ENCODE measurements at places on chromosomes 2 and 18. TPM values are rescaled to one million over a fixed set of nuclear protein-coding genes. Genes with fewer than 3 reads are reported as not detected.

- H3K4me1 ChIP-seq, result no peaks in the 10 kb centered on the region
- DNase-seq, result no peak
- H3K36me3 ChIP-seq, result no peaks in the 10 kb centered on the region
- no peak overlapping the region for H3K27ac ChIP-seq
- H3K4me3 ChIP-seq, result no peak overlapping the region
Measured at GRCh38 chr18:42274488-42275137, 319.6 kb downstream of the PIK3C3 start.

Gene SLC9A4
- total RNA-seq, result 0.07 TPM

- DNase-seq, result no peak
- no peak overlapping the region for H3K27ac ChIP-seq
- H3K4me1 ChIP-seq, result no peaks in the 10 kb centered on the region
- peaks cover 17% of the 10 kb centered on the region for H3K36me3 ChIP-seq
Measured at GRCh38 chr2:226887940-226888339, 52.1 kb downstream of the RHBDD1 start.

- no peak overlapping the region for H3K4me3 ChIP-seq
- peaks cover 28% of the 10 kb centered on the region for H3K27me3 ChIP-seq
- H3K36me3 ChIP-seq, result peaks cover 2% of the 10 kb centered on the region
- no peak for DNase-seq
- H3K4me1 ChIP-seq, result peaks cover 2% of the 10 kb centered on the region
Measured at GRCh38 chr2:234193977-234194563, 143.6 kb downstream of the SPP2 start.

DNA sequence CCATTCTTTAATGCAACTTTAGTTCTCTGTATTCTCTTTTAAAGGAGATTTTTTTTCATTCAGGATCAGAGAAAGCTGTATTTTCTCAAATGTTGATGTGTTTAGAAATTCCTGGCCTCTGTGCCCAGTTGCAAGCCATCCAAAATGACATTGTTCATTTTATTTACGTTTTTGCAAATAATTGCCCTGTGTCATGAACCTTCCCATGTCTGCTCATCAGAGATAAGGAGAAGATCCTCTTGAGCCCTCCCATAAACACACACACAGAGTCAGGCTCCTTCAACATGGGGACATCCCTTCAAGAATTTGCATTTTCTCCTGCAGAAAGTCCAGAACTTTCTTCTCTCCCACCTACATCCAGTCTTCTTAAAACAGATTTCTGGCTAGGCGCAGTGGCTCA lies 258.8 kb downstream of the GBX2 start:
- no peak overlapping the region for H3K27ac ChIP-seq
- no peaks in the 10 kb centered on the region for H3K36me3 ChIP-seq
- H3K4me1 ChIP-seq, result no peaks in the 10 kb centered on the region
- H3K4me3 ChIP-seq, result no peak overlapping the region

DNA sequence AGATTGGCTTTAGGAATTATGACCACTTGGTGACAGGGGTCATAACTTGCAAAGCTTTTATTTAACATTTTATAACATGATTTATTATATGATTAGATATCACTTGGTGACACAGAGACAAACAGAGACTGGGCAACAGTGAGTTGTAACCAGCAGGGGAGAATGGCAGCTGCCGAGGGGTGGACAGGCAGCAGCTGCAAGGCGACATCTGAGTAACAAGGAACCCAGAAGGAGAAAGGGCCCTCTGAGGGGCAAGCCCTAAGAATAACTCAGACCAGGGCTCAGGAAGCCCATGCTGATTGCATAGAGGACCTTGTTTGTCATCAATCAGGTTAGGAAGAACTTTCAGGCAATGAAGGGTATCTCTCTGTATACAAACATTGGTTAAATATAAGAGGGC lies 339.9 kb upstream of the SOX11 start:
- no peaks in the 10 kb centered on the region for H3K4me1 ChIP-seq
- H3K27ac ChIP-seq, result no peak overlapping the region
- H3K27me3 ChIP-seq, result no peaks in the 10 kb centered on the region
- H3K36me3 ChIP-seq, result no peaks in the 10 kb centered on the region
- H3K4me3 ChIP-seq, result no peak overlapping the region

Gene SLC40A1
- total RNA-seq, result 2.6 TPM

Gene SOX11
- total RNA-seq, result not detected

DNA sequence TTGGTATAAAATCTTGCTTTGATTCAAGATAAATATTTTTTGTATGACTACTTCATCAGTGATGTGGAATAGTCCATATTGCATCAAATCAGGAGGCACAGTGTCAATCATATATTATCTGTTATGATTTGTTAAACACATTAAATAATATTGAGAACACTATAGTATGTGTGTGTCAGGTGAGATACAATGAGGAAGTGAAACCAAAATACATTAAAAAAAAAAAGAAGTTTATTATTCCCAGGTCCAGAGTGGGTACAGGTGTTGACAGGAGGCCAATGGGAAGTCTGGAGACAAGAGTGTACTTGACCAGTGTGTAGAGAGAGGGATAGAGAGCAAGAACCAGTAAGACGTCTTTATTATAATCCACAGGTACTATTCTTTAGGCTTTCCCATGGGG lies 292.6 kb downstream of the FSIP2 start:
- no peaks in the 10 kb centered on the region for H3K4me1 ChIP-seq
- no peaks in the 10 kb centered on the region for H3K27me3 ChIP-seq
- no peaks in the 10 kb centered on the region for H3K36me3 ChIP-seq

Gene GCG
- total RNA-seq, result not detected

DNA sequence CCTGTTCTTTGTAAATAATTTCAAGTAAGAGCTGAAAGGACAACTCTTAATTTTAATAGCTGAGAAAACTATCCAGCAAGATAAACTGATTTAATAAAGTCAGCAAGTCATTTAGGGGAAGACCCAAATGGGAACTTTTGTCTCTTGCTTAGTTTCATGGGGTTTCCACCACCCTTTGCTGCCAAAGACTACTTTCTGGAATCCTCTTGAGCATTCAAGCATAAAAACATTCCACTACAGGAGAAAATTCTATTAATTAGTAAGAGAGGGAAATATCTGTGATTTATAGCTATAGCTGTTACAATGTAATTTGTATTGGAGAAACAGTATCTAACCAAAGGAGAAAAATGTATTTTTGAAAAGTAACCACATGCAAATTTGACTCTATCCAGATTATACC lies 20.6 kb downstream of the EFEMP1 start:
- no peak overlapping the region for H3K27ac ChIP-seq
- no peaks in the 10 kb centered on the region for H3K36me3 ChIP-seq
- H3K4me1 ChIP-seq, result no peaks in the 10 kb centered on the region
- no peak for DNase-seq
- H3K27me3 ChIP-seq, result no peaks in the 10 kb centered on the region
- H3K4me3 ChIP-seq, result no peak overlapping the region

GRCh38 chr2:42796427-42797248 lies 4.3 kb upstream of the HAAO start:
- H3K27ac ChIP-seq, result no peak overlapping the region
- no peak for DNase-seq
- no peak overlapping the region for H3K4me3 ChIP-seq
- peaks cover 31% of the 10 kb centered on the region for H3K4me1 ChIP-seq

Gene PAIP2B
- total RNA-seq, result 1.9 TPM

Gene ZFAND2B
- 60.2 TPM for total RNA-seq

Gene CKAP2L
- 59.1 TPM for total RNA-seq

DNA sequence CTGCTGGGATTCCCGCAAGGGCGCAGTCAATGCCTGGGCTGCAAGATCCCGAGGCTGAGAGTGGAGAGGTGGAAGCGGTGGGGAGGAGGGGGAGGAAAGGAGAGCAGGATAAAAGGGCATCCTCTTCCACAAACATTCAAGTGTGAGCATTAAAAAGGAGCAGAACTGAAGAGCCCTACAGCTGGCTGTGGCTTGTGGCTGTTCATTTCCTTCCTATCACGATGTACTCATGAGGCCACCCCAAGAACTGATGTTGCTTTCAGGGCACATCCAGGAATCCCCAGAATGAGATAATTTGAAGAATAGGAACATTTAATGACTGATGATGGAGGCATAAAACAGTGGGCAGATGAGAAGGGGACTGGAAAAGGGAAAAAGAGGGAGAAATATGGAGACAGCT lies 230.8 kb upstream of the SMIM21 start:
- no peaks in the 10 kb centered on the region for H3K36me3 ChIP-seq
- H3K4me1 ChIP-seq, result peaks cover 5% of the 10 kb centered on the region
- no peak for DNase-seq
- no peaks in the 10 kb centered on the region for H3K27me3 ChIP-seq

DNA sequence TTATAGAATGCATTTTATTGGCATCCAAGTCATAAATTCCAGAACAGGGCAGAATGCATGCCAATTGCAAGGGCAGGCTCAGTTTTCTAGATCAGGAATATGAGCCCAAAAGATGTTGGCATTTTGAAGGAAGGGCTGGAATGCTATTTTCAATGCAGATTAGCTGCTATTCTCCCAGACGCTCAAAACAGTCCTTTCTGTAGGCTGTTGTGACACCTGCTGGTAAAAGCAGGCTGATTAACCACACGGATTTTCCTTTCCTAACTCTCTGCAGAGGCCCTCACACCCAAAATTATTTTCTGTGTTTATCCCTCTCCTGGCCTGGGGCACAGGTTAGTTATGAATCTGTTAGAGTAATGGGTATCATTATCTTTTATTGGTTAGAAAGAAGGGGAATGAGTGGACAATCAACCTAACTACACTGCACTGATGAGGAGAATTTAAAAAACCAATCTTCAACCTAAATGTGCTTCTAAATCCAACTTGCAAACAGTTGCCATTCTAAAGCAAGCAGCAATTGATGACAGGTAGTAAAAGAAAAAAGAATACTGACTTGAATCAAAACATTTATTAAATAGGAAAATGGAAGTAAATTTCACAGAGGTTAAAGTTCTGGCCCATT lies 94.0 kb downstream of the PLA2R1 start:
- H3K27me3 ChIP-seq, result peaks cover 2% of the 10 kb centered on the region
- peak; percentile 13 for DNase-seq
- no peaks in the 10 kb centered on the region for H3K36me3 ChIP-seq
- no peak overlapping the region for H3K4me3 ChIP-seq
- H3K4me1 ChIP-seq, result no peaks in the 10 kb centered on the region

Gene IMPA2
- 18.6 TPM for total RNA-seq

GRCh38 chr2:224983712-224984554 lies 58.3 kb downstream of the DOCK10 start:
- peak overlapping the region; percentile 52 for H3K4me3 ChIP-seq
- H3K27me3 ChIP-seq, result no peaks in the 10 kb centered on the region
- H3K27ac ChIP-seq, result peak overlapping the region; percentile 88
- H3K4me1 ChIP-seq, result peaks cover 83% of the 10 kb centered on the region
- peaks cover 59% of the 10 kb centered on the region for H3K36me3 ChIP-seq

GRCh38 chr18:73059280-73059679 lies 191.5 kb upstream of the NETO1 start:
- H3K4me1 ChIP-seq, result no peaks in the 10 kb centered on the region
- no peaks in the 10 kb centered on the region for H3K36me3 ChIP-seq
- H3K27me3 ChIP-seq, result no peaks in the 10 kb centered on the region
- no peak for DNase-seq
- H3K4me3 ChIP-seq, result no peak overlapping the region

DNA sequence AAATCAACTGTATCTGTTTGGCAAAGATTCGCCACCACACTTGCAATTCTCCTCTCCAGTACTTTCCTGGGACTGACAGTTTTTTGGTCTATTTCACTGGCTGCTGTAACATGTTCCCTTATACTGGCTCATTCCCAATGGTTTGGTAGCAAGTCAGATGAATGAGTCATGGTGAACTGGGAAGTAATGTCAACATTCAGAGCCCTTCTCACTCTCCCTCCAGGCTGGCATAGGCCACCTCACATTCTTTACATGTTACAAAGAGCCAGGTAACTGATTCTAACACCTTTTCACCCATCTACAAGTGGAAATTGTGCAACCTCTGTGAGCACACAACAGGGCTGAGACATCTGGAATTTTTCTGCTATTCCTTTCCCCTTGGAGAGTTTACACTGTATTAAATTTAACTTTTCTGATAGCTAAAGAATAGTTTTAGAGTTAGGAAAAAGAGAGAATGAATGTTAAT lies 111.3 kb upstream of the TLK1 start:
- no peaks in the 10 kb centered on the region for H3K36me3 ChIP-seq
- H3K4me3 ChIP-seq, result no peak overlapping the region
- no peak for DNase-seq
- H3K27ac ChIP-seq, result no peak overlapping the region
- no peaks in the 10 kb centered on the region for H3K4me1 ChIP-seq
- no peaks in the 10 kb centered on the region for H3K27me3 ChIP-seq

GRCh38 chr18:73752965-73753364 lies 394.7 kb downstream of the FBXO15 start:
- no peaks in the 10 kb centered on the region for H3K4me1 ChIP-seq
- H3K27me3 ChIP-seq, result no peaks in the 10 kb centered on the region
- H3K27ac ChIP-seq, result no peak overlapping the region
- H3K4me3 ChIP-seq, result no peak overlapping the region
- no peaks in the 10 kb centered on the region for H3K36me3 ChIP-seq
- no peak for DNase-seq

DNA sequence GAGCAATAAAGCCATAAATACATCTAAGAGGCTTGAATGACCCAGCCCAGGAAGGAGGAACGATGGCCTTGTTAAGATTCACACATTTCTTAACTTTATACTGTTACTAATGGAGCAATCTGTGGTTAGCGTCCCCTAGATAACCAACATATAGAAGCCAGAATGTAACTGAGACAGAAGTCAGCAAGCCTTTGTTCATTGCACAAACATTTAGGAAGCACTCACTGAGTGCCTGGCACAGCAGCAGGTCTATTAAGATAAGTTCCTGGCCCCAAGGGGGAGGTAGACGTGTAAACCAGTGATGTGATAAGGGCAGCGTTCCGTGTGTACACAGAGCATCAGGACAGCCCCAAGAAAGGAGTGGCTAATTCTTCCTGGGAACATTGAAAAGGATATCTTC lies 63.6 kb upstream of the ATL2 start:
- peaks cover 14% of the 10 kb centered on the region for H3K27me3 ChIP-seq
- H3K27ac ChIP-seq, result no peak overlapping the region
- no peak for DNase-seq
- H3K4me1 ChIP-seq, result peaks cover 8% of the 10 kb centered on the region
- no peaks in the 10 kb centered on the region for H3K36me3 ChIP-seq
- H3K4me3 ChIP-seq, result no peak overlapping the region

DNA sequence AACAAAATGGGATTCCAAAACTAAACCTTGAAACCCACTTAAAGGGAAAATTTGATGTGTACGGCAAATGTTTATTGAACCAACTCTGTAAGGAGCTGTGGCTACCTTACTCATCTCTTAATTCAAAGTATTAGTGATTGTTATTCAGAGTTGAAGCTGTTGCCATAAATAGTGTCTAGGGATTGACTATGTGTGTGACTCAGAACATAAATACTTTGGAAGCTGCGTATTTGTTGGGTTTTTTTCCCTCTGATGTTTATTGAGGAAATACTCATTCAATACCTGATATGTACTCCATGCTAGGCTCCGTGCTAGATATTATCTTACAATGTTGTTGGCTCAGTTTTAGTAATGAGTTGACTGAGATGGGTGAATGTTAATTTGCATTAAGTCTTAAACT lies 90.4 kb downstream of the PTRHD1 start:
- peaks cover 10% of the 10 kb centered on the region for H3K36me3 ChIP-seq
- H3K4me1 ChIP-seq, result no peaks in the 10 kb centered on the region
- H3K27ac ChIP-seq, result no peak overlapping the region
- no peak for DNase-seq
- no peaks in the 10 kb centered on the region for H3K27me3 ChIP-seq

- no peak overlapping the region for H3K4me3 ChIP-seq
- H3K27ac ChIP-seq, result no peak overlapping the region
- peak; percentile 54 for DNase-seq
- H3K27me3 ChIP-seq, result no peaks in the 10 kb centered on the region
- H3K4me1 ChIP-seq, result peaks cover 2% of the 10 kb centered on the region
Measured at GRCh38 chr2:168118733-168119514, 128.5 kb downstream of the STK39 start.

Gene TTR
- total RNA-seq, result not detected

- no peak overlapping the region for H3K27ac ChIP-seq
- no peaks in the 10 kb centered on the region for H3K27me3 ChIP-seq
- DNase-seq, result no peak
- no peaks in the 10 kb centered on the region for H3K4me1 ChIP-seq
- H3K4me3 ChIP-seq, result no peak overlapping the region
Measured at GRCh38 chr2:150166313-150167051, 321.0 kb downstream of the RND3 start.

All from activated CD4-positive, alpha-beta T cell treated with anti-CD3 and anti-CD28 coated beads, Interleukin-2, amount 10 ng/mL, durations not matched to agents 7 days and 5 days (primary cell).